Activated naive CD8-positive, alpha-beta T cell treated with anti-CD3 and anti-CD28 coated beads, Interleukin-2, amount 50 U/mL, for 24 hours (primary cell): ENCODE measurements at places on chromosomes 1 and 21.

- no peaks in the 10 kb centered on the region for H3K27me3 ChIP-seq
- DNase-seq, result no peak
- no peak overlapping the region for H3K4me3 ChIP-seq
Observed at GRCh38 chr1:54161495-54162168, 8.8 kb upstream of the CDCP2 start.

GRCh38 chr1:62224182-62224581 lies 29.5 kb downstream of the L1TD1 start:
- H3K27ac ChIP-seq, result no peak overlapping the region
- H3K4me3 ChIP-seq, result no peak overlapping the region
- DNase-seq, result no peak
- H3K36me3 ChIP-seq, result no peaks in the 10 kb centered on the region
- no peaks in the 10 kb centered on the region for H3K27me3 ChIP-seq

DNA sequence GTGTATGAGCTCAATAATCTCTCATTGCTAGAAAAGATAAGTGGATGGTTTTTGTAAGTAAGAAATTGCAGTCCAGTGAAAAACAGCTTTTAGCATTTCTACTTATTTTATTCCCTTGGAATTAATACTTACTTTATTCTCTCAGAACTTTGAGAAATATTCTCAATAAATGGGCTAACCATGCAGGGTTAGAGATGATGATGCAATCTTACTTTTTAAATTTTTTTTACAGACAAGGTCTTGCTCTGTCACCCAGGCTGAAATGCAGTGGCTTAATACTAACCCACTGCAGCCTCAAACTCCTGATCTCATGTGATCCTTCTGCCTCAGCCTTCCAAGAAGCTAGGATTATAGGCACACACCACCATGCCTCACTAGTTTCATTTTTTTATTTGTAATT lies 440.8 kb upstream of the ZP4 start:
- no peak overlapping the region for H3K4me3 ChIP-seq
- DNase-seq, result no peak
- no peaks in the 10 kb centered on the region for H3K4me1 ChIP-seq

- no peaks in the 10 kb centered on the region for H3K27me3 ChIP-seq
- no peak overlapping the region for H3K27ac ChIP-seq
- no peak overlapping the region for H3K4me3 ChIP-seq
- peaks cover 21% of the 10 kb centered on the region for H3K36me3 ChIP-seq
Observed at GRCh38 chr1:28279721-28280120, 20.4 kb downstream of the SESN2 start.

- no peak overlapping the region for H3K27ac ChIP-seq
- no peak overlapping the region for H3K4me3 ChIP-seq
- H3K4me1 ChIP-seq, result no peaks in the 10 kb centered on the region
- DNase-seq, result no peak
- H3K36me3 ChIP-seq, result no peaks in the 10 kb centered on the region
- peaks cover 2% of the 10 kb centered on the region for H3K27me3 ChIP-seq
Observed at GRCh38 chr1:34290831-34291230, 114.1 kb downstream of the C1orf94 start.

- H3K27ac ChIP-seq, result no peak overlapping the region
- H3K36me3 ChIP-seq, result no peaks in the 10 kb centered on the region
- DNase-seq, result no peak
- no peaks in the 10 kb centered on the region for H3K4me1 ChIP-seq
- no peaks in the 10 kb centered on the region for H3K27me3 ChIP-seq
- no peak overlapping the region for H3K4me3 ChIP-seq
Observed at GRCh38 chr1:240766831-240767230, 154.9 kb upstream of the GREM2 start.

- no peaks in the 10 kb centered on the region for H3K36me3 ChIP-seq
- no peak for DNase-seq
- H3K27me3 ChIP-seq, result no peaks in the 10 kb centered on the region
Observed at GRCh38 chr1:230303822-230304221, 122.3 kb downstream of the PGBD5 start.

DNA sequence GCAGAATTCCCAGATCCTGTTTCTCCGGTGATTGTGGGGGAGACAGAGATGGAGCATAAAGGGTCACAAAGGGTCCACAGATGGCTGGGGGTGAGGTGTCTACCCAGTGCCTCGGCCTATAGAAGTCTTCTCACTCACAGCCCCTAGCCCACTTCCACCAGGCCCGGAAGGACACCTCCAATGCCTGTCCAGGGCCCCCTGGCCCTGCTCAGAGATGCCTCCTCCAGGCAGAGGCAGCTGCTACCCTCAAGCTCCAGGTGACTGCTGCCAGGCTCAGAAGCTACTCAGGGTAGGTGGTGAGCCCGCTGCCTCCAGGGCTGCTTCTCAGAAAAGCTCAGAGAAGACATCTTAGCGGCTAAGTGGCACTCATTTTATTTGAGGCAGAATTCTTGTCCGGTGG lies 22.0 kb upstream of the ZC3H12A start:
- no peaks in the 10 kb centered on the region for H3K27me3 ChIP-seq
- H3K27ac ChIP-seq, result no peak overlapping the region
- H3K4me3 ChIP-seq, result no peak overlapping the region

- H3K27me3 ChIP-seq, result peaks cover 7% of the 10 kb centered on the region
- no peak overlapping the region for H3K27ac ChIP-seq
- H3K36me3 ChIP-seq, result no peaks in the 10 kb centered on the region
- no peaks in the 10 kb centered on the region for H3K4me1 ChIP-seq
- no peak for DNase-seq
Observed at GRCh38 chr1:29939079-29939478, 702.8 kb downstream of the PTPRU start.

DNA sequence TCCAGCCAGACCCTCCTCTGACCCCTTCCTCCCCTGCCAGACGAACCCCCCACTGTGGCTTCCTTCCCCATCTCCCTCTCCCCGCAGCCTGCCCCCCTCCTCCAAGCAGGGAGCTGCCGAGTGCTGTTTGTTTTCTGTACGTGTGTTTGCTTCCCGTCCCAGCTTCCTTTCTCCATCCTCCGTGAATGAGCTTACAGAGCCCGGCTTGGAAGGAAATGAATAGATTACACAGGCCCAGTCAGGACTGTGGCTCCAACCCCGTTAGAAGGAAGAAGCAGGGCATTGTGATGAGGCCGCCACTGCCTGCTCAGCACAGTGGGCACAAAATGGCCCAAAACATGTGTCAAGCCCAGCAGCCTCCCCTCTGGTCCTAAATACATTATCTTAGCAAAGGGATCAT lies 123.2 kb downstream of the IGSF21 start:
- H3K36me3 ChIP-seq, result no peaks in the 10 kb centered on the region
- no peaks in the 10 kb centered on the region for H3K4me1 ChIP-seq
- DNase-seq, result no peak
- H3K4me3 ChIP-seq, result no peak overlapping the region

DNA sequence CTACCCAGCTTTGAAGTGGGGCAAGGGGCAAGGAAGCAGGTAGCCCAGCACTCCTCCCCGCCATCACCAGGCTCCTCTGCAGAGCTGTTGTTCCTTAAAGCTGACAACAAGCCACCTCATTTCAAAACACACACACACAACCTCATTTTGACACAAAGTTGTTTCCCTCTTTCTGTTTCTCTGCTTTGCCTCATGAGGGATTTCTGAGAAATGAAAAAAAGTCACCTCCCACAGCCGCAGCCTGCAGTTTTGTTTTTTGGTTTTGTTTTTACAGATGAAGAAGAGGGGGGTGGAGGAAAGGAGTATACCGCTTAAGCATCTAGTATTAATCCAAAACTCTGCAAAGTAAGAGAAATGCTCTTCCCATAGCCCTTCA lies 12.1 kb downstream of the MCL1 start:
- peak overlapping the region; percentile 76 for H3K4me3 ChIP-seq
- H3K27ac ChIP-seq, result peak overlapping the region; percentile 97
- H3K36me3 ChIP-seq, result peaks cover 30% of the 10 kb centered on the region
- H3K4me1 ChIP-seq, result peaks cover 97% of the 10 kb centered on the region
- no peaks in the 10 kb centered on the region for H3K27me3 ChIP-seq

DNA sequence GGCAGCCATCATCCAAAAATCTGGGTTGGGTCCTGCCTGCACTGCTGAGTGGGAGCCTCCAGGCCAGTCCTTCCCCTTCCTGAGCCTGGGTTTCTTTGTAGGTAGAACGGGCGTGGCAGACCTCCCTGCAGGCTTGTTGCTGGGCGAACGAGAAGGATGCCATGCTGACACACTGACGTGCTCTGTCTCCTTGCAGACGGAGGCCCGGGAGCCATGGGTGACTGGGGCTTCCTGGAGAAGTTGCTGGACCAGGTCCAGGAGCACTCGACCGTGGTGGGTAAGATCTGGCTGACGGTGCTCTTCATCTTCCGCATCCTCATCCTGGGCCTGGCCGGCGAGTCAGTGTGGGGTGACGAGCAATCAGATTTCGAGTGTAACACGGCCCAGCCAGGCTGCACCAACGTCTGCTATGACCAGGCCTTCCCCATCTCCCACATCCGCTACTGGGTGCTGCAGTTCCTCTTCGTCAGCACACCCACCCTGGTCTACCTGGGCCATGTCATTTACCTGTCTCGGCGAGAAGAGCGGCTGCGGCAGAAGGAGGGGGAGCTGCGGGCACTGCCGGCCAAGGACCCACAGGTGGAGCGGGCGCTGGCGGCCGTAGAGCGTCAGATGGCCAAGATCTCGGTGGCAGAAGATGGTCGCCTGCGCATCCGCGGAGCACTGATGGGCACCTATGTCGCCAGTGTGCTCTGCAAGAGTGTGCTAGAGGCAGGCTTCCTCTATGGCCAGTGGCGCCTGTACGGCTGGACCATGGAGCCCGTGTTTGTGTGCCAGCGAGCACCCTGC lies 1.4 kb downstream of the GJA4 start:
- no peak for DNase-seq
- H3K27ac ChIP-seq, result no peak overlapping the region
- peaks cover 11% of the 10 kb centered on the region for H3K4me1 ChIP-seq
- no peak overlapping the region for H3K4me3 ChIP-seq
- H3K36me3 ChIP-seq, result no peaks in the 10 kb centered on the region
- peaks cover 22% of the 10 kb centered on the region for H3K27me3 ChIP-seq

DNA sequence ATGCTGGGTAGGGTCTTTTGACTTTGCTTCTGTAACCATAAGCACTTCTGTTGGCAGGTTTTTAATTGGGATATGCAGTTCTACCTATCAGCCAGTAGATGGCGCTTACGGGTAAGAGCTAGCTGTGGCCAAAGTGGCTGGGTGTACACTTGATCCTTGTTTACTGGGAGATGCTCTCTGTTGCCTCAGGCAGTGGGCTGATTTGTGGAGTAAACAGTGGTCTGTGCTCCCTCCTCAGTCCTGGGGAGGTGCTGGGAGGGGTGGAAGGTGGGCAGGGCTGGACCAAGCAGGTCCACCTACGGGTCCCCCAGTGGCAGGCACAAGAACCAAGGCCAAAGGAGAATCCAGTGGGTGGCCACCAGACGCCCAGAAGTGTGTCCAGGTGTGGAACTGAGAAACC lies 43.4 kb downstream of the RALGPS2 start:
- H3K27ac ChIP-seq, result no peak overlapping the region
- H3K4me1 ChIP-seq, result peaks cover 5% of the 10 kb centered on the region
- no peak for DNase-seq
- H3K36me3 ChIP-seq, result peaks cover 31% of the 10 kb centered on the region
- H3K4me3 ChIP-seq, result no peak overlapping the region
- no peaks in the 10 kb centered on the region for H3K27me3 ChIP-seq

DNA sequence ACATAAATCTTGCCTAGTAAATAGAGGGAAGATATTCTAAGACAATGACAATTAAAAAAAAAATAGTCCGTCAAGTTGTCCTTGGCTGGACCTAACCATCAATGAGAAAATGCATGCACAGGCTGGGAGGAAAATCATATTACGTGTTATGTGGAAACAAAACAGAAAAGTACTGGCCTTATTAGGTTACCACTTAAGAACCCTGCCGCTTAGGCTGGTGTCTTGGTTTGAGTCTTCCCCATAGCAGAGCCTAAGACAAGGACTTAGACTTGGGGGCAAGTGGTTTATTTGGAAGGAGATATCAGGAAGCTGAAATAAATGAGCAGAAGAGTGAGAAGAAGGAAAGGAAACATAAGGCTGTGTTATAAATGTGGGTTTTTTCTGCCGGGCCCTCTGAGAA lies 186.4 kb downstream of the MRPL39 start:
- no peak for DNase-seq
- no peaks in the 10 kb centered on the region for H3K27me3 ChIP-seq
- peak overlapping the region; percentile 74 for H3K4me3 ChIP-seq
- H3K4me1 ChIP-seq, result peaks cover 81% of the 10 kb centered on the region

DNA sequence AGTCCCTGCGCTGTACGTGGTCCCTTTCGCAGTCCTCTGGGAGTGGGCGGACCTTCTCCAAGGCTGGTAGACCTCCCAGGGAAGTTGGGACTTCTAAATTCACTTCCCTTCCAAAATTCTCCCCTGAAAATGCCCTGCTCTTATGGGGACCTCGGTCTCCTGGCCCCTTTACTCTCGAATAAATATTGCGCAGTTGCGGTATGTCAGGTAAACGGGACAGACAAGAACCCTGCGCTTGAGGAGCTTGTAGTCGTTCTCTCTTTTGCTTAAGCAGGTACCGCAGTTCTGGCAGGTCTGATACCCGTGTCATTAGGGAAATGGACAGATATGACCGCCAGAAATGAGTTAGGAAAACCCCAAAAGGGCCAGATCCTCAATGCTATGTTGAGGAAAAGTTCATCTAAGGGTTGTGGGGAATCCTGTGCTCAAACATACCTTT lies 561 bp downstream of the KIF2C start:
- peak overlapping the region; percentile 88 for H3K27ac ChIP-seq
- no peaks in the 10 kb centered on the region for H3K27me3 ChIP-seq
- H3K4me1 ChIP-seq, result peaks cover 35% of the 10 kb centered on the region
- DNase-seq, result no peak

- no peak overlapping the region for H3K4me3 ChIP-seq
- DNase-seq, result no peak
- no peaks in the 10 kb centered on the region for H3K4me1 ChIP-seq
- no peaks in the 10 kb centered on the region for H3K27me3 ChIP-seq
- H3K27ac ChIP-seq, result no peak overlapping the region
Observed at GRCh38 chr1:181369416-181369815, 113.9 kb upstream of the CACNA1E start.

DNA sequence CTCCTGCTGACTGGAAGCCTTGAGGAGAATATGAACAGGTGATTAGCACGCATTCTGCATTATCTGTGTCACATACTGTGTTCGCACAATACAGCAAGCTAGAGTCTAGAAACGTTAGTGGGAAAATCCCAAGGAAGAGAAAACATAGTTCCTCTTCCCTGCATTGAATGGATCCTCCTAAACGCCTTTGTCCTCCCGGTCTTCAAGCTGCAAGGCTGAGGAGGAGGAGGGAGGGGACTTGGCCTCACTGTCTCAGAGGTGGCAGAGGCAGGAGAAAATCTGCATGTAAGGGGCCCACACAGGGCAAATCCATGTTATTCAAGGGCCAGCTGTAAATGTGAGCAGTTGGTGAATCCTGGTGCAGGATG lies 34.4 kb downstream of the WNT9A start:
- H3K27me3 ChIP-seq, result no peaks in the 10 kb centered on the region
- H3K4me3 ChIP-seq, result no peak overlapping the region
- no peaks in the 10 kb centered on the region for H3K36me3 ChIP-seq
- H3K27ac ChIP-seq, result no peak overlapping the region

DNA sequence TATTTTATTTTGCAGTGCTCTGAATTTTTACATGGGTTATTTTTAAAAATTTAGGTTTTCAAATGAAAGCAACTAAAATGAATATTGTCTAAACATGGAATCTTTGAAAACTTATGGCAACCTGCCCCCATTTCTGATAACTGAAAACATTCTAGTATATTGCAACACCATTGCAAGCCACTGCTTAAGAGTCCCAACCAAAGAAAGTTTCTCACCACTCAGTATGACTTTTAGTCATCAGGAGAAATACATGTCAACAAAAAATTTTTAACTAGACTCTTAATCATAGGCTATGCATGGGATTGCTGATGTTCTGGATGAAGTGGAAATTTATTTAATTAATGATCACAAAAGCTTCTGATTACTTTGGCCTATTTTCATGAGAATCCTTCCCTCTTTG lies 112.1 kb downstream of the TNFSF18 start:
- H3K4me1 ChIP-seq, result peaks cover 15% of the 10 kb centered on the region
- H3K4me3 ChIP-seq, result no peak overlapping the region
- H3K36me3 ChIP-seq, result no peaks in the 10 kb centered on the region
- no peak overlapping the region for H3K27ac ChIP-seq
